ENCODE measurements at places on chromosomes 7 and 10.

GRCh38 chr7:139772873-139773272, 4.9 kb downstream of the HIPK2 start:
- no peak for DNase-seq

GRCh38 chr10:96333101-96333500, 25.7 kb downstream of the OPALIN start:
- DNase-seq, result no peak

DNA sequence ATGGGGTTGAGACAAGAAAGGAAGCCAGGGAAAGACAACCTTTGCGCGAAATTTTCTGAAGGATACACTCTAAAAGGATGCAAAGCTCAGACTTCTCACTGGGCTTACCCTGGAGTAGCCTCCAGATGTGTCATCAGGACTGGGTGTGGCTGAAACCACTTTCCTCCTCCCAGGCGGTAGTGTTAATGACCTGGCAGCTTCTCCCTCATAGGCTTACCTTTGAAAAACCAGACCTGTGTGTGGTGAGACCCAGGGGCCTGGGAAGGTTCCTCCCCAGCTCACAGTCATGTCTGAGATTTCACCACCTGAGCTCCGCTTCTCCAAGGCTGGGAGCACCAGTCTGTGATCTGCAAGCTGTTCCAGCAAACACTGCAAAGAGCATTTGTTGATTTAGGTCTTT, 93.7 kb downstream of the EPC1 start:
- DNase-seq, result no peak

DNA sequence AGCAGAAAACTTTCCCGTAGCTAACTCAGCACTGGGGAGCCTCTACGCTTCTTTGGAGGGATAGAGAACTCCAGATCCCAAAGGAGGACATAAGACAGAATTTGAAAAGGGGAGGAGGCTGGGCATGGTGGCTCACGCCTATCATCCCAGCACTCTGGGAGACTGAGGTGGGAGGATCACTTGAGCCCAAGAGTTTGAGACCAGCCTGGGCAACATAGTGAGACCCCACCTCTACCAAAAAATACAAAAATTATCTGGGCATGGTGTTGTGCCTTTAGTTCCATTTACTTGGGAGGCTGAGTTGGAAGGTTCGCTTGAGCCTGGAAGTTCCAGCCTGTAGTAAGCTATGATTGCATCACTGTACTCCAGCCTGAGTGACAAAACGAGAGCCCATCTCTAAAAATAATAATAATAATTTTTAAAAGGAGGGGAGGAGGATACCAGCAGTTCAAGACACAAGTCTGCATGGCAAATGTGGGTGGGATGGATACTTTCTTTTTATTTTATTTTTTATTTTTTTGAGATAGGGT, 165.9 kb upstream of the SH2B2 start:
- DNase-seq, result no peak

DNA sequence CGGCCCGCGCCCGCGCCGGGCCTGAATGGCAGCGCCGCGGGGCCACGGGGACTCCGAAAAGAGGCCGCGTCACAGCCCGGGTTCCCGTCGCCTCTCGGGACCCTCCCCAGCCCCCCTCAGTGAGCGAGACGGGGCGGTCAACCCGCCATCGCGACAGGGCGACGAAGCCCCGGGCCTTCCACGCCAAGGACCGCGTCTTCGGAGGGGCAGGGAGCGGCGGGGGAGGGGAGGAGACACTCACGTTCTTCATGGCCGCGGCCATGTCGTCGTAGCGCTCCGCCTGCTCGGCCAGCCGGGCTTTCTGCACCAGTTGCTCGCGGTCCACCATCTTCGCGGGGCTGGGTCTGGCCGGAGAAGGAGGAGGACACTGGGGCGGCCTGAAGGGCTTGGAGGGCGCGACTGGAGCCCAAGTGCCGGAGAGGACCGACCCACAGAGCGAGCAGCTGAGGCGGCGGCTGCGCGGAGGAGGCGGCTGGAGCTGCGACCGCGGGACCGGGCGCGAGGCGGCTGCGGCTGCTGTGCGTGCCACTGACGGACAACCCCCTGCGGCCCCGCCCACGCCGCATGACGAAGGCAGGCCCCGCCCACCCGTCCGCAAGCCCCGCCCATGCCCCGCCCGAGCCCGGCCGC, at the start of gene YWHAG:
TSS of gene YWHAG (minus strand) at position 511 of the 630 bp plus-strand sequence. CDS start at position 328, 183 bp downstream.
- peak; percentile 97 for DNase-seq

DNA sequence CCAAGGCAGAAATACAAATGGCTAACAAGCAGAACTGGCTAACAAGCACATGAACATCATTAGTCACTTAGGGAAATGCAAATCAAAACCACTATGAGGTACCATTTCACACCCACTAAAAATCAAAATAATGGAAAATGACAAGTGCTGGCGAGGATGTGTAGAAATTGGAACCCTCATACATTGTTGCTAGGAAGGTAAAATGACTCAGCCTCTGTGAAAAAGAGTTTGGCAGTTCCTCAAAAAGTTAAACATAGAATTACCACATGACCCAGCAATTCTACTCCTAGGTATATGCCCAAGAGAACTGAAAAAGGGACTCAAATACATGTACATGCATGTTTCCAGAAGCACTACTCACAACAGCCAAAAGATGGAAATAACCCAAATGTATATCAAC, 52.8 kb upstream of the ANAPC16 start:
- no peak for DNase-seq

DNA sequence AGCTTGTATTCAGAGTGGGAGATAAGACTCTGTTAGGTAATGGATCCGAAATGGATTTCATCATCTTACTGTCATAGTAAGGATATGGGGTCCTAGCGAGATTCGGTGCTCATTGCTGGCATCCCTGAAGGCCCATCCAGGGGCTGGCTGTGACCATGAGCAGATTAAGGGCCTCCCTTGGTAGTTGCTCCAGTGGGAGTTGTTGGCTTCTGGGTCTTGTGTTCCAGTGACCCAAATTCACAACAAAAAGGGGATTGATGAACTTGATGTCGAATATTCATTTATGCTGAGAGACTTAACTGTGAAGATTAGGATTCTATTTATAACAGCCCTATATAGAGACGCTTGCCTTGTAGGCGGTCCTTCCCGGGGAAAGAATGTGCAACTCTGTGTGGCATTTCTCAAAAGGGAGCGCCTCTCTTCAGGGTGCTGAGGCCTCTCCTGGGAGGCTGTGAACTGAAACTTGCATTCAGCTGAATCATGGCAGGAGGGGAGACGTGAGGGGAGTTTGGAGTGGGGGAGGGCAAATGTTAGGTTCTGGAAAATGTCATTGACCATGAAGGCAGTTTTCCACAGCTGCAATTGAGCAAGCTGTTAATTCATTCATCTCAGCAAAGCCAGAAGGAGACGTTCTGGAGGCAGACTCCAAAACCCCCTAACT, 233.1 kb upstream of the FZD8 start:
- peak; percentile 46 for DNase-seq

GRCh38 chr10:43268491-43268890, 1.6 kb upstream of the RASGEF1A start:
- no peak for DNase-seq

DNA sequence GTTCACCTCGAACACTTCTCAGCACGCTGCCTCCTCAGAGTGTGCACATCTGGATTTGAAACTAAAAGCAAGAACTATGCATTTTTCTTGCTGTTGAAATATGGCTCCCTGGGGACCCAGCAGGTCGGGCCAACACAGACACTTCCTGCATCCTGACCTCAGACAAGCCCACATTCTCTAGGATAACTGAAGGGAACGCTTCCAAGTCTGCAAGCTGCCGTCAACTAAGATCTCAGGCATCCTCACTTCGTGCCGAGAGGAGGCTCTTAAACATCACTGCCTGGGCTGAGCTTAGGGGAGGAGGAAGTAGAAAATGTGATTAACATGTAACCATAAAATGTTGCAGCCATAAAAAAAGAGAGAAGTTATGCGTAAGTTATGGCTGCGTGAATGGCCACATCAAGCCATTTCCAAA, 65.5 kb downstream of the PYROXD2 start:
- peak; percentile 53 for DNase-seq

DNA sequence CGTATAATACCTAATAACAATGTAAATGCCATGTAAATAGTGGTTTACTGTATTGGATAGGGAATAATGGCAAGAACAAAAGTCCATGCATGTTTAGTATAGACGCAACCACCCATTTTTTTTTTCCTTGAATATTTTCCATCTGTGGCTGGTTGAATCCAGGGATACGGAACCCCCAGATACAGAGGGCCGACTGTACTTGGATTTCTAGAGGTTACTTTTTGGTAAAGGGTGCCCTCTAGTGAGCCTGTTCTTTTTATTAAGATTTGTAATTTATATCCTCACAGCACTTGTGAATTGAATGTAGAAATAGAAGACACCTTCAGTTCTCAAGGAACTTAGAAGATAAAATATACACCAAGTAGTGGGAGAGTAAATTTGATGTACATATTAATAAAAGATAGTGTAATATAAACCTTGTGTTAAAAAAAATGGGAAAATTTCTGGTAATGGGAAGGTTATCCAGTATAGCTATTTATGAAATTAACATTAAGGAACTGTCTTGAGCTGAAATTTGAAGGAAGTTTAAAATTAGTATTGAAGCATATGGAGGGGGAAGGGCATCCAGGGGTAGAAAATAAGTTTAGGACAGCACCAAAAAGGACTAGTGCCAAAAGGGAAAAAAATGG, 32.0 kb downstream of the EXOC6 start:
- DNase-seq, result no peak

GRCh38 chr10:32616438-32616837, 170.5 kb downstream of the CCDC7 start:
- DNase-seq, result no peak

GRCh38 chr10:35640474-35640873, 1.6 kb downstream of the FZD8 start:
- peak; percentile 88 for DNase-seq

DNA sequence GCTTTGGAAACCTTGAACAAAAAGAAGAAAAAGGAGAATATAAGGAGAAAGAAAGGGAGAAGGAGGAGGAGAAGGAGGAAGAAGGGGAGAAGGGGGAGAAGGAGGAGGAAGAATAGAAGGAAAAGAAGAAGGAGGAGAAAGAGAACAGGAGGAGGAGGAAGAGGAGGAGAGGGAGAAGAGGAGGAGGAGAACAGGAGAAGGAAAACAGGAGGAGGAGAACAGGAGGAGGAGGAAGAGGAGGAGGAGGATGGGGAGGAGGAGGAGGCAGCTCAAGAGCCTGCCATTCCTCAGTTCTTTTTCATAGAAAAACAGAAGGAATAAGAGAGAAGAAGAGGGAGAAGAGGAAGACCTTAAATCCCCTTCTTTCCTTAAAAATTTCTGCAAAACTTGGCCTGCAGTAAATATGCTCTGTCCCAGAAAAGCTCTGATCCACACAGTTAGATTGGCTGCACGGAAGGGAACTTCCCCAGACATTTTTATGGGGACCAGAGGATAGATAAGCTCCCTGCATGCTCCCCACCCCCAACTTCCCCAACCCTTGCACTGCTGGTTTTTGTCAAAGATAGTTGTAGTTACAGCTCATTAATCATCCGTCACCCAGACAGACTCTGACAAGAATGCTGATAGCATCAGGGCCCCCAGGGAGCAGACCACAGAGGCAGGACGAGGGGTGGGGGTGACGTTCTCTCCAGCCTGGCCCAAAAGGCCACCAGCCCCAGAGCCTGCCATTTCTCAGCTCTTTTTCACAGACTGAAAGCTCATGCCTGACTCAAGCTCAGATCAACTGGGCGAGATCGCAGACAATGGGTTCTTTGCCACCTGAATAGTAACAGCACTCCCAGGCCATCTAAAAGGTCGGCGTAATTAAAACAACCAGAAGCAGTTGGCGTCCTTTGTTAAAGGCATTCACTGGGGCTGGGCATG, 34.5 kb upstream of the LYZL1 start:
- peak; percentile 53 for DNase-seq

GRCh38 chr10:3592424-3592823, 192.6 kb downstream of the KLF6 start:
- DNase-seq, result no peak

- no peak for DNase-seq
Observed at GRCh38 chr10:106874604-106874889, 290.0 kb downstream of the SORCS1 start.

All from right cardiac atrium (tissue), 5 donors.